Right hindlimb (tissue), 1 donor: ENCODE measurements at places on chromosomes 3 and 15.

DNA sequence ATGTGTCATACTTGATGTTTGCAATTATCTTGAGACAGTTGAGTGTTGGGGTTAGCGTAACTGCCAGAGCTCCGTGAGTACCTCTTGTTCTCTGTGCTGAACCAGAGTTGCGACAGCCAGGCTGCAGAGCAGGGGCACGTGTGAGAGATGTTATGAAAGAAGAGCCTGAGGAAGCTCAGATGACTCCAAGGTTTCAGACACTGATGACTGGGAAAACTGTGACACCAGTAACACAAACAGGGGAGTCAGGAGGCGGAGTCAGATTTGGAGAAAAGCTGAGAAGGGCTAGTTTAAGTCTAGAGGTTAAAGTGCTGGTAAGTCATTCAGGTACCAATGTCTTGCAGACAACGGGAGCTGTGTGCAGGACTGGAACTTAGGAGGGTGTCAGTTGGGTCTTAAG, 45.0 kb downstream of the BLM start:
- DNase-seq = no peak

- no peak for DNase-seq
These were observed 20.1 kb upstream of the CD47 start for GRCh38 chr3:108110934-108111333.

DNA sequence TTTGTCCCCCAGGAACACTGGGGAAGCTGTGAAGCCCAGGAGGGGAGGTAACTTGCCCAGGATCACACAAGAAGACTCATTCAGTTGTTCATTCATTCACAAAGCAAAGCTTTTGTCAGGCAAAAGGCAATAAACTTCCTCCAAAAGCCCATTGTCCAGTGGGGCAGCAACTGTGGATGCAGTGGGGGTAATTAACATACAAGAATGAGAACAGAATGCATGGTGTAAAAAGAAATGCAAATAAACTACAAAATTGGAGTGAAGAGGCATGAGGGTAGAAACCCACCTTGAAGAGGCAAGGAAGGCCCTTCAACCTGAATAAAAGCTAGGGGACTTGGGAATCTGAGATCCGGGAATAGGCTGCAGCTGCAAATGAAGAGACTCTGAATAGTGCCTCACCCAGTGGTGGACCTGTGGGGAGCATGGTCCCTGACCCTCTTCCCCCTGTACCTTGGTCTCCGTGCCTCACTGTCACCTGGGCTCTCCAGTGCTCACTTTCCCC, 363.6 kb downstream of the CLSTN2 start:
- DNase-seq = no peak

DNA sequence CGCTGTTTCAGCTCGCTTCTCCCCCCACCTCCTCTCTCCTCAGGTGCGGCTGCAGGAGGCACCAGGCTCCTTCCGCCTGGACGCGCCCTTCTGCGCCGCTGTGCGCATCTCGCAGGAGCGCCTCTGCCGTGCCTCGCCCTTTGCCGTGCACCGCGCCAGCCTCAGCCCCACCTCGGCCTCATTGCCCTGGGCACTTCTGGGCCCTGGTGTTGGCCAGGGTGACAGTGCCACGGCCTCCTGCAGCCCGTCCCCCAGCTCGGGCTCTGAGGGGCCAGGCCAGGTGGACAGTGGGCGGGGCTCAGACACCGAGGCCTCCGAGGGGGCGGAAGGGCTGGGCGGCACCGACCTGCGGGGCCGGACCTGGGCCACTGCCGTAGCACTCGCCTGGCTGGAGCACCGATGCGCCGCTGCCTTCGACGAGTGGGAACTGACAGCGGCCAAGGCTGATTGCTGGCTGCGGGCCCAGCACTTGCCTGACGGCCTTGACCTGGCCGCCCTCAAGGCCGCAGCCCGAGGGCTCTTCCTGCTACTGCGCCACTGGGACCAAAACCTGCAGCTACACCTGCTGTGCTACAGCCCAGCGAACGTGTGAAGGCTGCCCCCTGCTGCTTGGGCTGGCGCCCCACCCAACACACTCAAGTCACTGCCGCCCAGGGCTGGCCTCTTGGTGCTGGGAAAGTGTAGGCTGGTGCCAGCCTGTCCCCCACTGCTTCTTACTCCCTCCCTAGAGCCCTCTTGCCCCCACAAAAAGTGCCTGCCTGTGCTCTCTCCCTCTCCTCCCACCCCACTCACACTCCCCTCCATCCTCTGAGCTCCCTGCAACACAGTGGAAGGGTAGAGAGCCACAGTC, 7.1 kb downstream of the ALG3 start:
- no peak for DNase-seq

DNA sequence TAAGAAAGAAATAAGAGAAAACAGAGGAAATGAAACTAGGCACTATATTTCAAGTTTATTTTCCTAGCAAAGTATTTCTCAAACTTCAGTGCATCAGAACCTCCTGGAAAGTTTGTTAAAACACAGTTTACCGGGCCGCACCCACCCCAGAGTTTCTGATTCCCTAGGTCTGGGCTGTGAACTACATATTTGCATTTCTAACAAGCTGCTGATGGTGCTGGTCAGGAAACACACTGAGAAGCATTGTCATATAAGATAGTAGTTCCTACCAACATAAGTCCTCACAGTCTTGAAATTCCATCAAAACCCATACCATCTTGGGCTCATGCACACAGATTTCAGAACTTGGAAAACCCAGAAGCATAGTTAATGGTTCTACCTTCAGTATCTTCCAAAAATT, 8.3 kb downstream of the SLC9A9 start:
- no peak for DNase-seq

DNA sequence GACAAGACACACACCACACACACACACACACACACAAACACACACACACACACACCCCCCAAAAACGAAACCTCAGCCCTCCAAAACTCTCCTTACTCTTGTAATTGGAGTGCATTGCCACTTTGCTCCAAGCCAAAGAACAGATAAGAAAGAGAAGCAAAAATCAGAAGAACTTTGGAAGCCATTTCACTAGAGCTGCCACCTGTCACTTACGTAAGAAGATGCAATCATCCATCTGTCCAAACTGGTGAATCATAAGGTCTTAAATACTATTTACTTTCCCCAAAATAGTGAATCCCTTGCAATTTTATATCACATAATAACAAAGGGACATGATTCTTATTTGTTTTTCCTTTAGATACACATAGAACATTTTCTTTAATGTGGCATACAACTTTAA, 285.4 kb downstream of the ZBTB20 start:
- no peak for DNase-seq

DNA sequence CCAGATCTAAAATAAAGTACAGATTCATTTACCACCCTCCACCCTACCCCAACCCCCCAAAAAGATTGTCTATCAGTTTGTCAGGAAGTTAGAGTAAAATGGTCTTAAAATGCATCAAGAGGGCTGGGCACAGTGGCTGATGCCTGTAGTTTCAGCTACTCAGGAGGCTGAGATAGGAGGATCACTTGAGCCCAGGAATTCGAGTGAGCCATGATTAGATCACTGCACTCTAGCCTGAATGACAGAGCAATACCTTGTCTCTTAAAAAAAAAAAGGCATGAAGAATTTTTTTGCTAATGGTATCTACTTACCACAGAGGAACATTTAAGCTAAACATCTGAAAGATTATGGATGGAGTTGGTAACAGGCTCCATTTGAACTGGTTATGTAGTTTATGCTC, 71.0 kb downstream of the RBM6 start:
- no peak for DNase-seq

DNA sequence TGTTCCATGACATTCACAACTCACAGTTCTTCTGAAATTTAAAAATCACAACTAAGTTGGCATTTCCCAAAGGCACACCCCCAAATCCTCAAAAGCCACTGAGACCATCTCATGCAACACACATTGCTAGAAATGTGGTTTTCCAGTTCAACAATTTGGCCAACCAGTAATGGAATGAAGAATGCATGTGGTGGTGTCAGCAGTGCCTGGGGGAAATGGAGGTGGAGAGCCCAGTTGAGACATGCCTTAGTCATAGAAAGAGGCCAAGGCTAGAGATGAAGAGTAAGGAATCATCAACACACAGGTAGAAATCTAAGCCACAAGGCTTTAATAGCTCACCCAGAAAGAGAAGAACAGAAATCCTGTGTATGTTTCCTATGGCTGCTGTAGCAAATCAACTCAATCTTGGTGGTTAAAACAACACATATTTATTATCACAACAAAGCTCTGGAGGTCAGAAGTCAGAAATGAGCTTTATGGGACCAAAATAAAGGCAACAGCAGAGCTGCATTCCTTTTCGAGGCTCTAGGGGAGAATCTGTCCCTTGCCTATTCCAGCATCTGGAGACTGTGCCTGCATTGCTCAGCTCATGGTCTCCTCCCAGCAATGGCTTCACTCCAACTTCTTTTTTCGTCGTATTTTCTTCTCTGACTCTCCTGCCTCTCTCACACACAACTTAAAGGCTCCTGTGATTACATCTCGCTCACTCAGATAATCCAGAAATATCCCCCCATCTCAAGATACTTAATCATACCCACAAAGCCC, 54.0 kb downstream of the SNTN start:
- no peak for DNase-seq

DNA sequence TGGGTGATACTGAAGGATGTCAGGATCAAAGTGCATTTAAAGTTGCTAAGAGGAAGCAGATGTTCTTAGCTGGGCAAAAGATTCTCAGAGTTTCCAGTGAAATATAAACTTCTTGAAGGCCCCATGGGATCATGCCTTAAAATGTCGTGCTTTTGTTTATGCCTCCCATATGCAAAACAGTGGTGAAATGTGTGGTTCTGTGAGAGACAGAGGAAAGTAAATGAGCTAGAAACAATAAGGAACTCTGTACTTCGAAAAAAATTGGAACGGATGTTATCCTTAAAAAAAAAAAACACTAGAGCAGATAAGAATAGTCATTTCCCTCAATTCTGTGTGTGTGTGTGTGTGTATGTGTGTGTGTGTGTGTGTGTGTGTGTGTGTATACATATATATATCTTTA, 497.0 kb upstream of the TBL1XR1 start:
- no peak for DNase-seq

DNA sequence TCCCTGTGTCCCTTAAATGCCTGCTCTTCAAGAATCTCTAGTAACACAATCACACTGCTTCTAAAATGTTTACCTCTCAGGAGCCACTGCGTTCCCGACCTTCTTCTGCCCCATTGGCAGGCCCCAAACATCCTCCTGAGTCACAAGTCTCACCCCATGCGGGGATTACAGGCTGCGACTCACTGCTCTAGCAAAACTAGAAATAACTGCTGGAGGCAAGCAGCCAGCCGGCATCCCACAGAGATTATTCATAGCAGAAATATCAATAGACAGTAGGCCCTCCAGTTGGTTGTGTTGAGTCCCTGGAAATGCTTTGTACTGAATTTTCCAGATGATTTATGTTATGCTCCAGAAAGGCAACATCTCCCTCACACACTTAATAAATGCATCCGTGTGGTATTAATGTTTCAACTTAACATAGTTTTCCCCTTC, 64.8 kb downstream of the RFTN1 start:
- peak; percentile 68 for DNase-seq

DNA sequence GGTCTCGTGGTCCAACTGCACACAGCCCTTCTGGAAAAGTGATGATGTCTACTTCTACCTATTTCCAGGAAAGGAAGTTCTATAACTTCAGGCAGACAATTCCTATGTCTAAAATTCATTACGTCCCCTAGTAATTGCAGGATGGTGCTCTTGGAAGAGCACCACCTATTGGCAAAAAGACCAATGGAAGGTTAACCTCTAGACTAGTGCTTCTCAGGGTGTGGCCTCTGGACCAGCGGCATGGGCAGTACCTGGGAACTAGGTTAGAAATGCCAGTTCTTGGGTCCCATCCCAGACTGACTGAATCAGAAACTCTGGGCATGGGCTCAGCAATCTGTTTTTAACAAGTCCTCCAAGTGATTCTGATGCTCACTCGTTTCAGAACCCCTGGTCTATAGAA, 258.3 kb upstream of the ICE2 start:
- no peak for DNase-seq

GRCh38 chr3:52931889-52932288, 34.5 kb upstream of the STIMATE start:
- DNase-seq = no peak

DNA sequence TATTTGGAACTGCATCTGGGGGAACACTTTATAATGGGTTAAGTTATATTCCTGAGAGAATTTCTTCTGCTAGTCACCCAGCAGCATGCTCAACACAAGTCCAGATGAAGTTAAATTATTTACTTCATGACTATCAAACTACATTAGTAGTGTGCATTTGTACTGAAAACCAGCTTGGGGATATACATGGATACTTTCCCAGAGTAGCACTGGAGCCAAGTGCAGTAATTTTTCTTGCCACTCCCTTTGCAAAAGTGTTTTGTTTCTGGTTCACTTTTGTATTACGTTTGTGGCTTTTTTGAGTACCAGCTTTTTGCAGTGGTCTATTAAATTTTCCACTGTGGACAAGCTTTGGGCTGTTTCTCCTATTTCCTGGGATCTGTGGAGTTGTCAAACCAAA, 243.0 kb downstream of the AGBL1 start:
- DNase-seq = peak; percentile 26

DNA sequence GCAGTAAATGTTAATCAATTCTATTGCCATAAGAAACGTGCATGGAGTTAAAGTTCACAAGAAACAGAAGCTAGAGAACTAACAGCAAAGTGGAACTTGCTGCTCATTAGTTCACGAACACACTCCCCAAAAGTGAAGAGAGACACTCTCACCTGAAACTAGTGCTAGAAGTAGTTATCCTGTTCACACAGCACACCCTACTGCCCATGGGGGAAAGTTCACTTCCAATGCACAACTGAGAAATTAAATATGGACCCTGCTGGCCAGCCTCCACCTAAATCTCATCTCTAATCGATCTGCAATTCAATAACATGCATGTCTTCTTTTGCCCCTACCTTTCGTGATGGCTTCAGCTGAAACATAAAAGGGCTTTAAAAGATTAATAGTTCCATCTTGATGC, 39.4 kb upstream of the FRMD4B start:
- DNase-seq = no peak

DNA sequence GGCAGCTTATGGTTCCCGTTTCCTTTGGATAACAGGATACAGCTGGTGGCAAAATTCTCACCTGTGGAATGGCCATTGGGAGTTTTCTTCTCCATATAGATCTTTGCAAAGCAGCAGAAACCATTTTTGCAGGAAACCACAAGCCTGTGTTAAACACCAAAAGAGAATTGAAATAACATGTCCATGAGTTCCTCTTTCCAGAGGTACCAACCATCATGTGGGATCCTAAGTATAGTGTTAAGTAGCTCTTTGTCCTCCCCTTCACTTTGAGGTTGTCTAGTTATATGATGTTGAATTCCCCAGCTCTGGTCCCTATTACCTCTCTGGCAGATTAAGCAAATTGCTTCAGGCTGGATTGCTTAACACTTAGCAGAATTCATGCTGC, 94.9 kb downstream of the AKAP13 start:
- DNase-seq = no peak

DNA sequence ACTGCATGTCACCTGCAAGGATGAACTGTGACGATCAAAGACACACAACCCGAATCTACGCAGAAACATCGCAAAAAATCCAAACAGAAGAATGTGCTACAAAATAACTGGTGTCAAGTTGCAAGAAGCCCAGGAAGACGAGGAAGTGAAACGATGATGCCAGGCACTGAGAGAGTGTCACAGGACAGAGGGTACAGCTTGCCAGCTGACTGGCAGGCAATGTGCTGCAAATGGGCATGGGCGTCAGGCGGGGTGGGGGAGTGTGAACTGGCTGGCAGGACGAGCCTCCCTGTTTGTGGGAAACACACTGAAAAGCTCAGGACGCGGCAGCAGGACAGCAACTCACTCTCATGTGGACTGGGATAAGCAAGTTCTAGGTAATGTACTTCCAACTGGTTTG, 28.9 kb upstream of the OCA2 start:
- no peak for DNase-seq
